Ascending aorta (tissue), 2 donors: ENCODE measurements at places on chromosomes 4 and X. TPM values are rescaled to one million over a fixed set of nuclear protein-coding genes. Genes with fewer than 3 reads are reported as not detected.

DNA sequence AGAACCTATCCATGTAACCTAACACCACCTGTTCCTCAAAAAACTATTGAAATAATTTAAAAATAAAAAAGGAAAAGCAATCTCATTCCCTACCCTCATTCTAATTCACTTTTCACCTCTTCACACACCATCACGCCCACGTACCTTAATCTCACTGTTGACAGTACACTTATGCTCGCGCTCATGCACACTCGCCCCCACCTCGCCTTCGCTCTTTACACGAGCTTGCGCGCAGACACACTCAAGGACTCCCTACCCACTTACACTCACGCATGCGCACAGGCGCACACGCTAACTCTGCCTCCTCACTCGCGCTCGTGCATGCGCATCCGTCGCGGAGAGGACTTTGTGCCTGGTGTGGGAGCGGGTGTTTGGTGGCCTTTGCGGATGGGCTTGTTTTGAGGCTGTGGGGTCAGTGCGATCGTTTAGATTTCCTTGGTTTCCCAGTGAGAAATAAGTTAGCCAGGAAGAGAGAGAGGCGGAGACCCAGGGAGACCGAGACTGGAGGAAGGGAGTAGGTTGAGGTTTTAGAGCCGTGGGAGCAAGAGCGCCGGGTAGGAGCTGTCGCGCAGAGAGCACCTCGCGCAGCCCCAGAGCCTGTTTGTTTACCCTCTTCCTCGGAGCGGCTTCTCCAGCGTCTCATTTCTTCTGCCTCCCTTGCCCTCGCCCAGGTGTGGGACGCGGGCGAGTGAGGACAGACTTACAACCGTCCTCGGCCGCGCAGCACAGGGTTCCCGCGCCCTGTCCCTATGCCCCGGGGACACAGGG lies 8.1 kb upstream of the GSX2 start:
- peak; percentile 88 for DNase-seq

GRCh38 chr4:183522821-183523220 lies 18.0 kb downstream of the ING2 start:
- no peak for DNase-seq

- DNase-seq = no peak
These were observed 26.1 kb downstream of the TRPC5 start for GRCh38 chrX:112056476-112056875.

GRCh38 chrX:49176421-49177326 lies 5.0 kb downstream of the PLP2 start:
- DNase-seq = no peak

GRCh38 chr4:5158825-5159224 lies 107.5 kb downstream of the STK32B start:
- DNase-seq = no peak

- no peak for DNase-seq
These were observed 92.6 kb downstream of the CCSER1 start for GRCh38 chr4:90219822-90220221.

GRCh38 chr4:85707611-85708010 lies 232.7 kb downstream of the ARHGAP24 start:
- DNase-seq = no peak

- no peak for DNase-seq
These were observed 69.2 kb downstream of the HEPH start for GRCh38 chrX:66233209-66233608.

DNA sequence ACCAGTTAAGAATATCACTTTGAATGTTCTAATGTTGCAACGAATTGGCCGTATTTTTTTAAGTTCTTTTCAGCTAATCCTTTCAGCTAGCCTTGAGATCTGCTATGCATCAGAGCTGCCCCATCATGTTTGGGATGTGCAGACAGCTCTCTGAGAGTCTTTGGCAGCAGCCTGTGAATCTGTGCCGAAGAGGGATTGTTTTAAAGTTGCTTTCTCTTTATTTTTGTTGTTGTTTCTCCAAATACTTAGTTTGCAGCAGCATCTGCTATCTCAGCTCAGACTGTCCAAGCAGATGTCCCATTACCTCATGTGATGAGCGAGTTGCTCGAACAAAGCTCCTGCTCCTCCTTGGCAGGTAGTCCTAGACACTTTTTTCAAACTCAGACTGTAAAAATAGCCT lies 1002.5 kb upstream of the INTU start:
- no peak for DNase-seq

GRCh38 chrX:80876877-80877276 lies 67.2 kb upstream of the BRWD3 start:
- DNase-seq = no peak

- DNase-seq = no peak
These were observed 584.3 kb upstream of the SMIM31 start for GRCh38 chr4:164169591-164169990.

DNA sequence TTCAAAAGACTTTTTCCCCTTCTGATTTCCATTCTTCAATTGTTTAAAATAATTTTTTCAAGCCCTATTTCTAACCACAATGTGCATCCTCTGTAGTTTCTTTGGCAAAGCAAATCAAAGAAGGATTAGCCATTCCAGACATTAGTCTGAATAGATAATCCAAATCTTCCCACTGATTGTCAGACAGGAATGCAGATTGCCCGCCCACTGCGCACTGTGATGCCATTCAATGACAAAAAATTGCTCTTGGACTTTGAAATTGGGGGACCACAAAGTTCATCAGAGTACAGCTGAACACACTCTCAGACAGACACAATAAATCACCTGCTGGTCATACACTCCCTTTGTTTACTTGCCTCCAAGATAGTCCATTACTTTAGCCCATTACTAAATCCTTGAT lies 216.5 kb upstream of the DKK2 start:
- no peak for DNase-seq

DNA sequence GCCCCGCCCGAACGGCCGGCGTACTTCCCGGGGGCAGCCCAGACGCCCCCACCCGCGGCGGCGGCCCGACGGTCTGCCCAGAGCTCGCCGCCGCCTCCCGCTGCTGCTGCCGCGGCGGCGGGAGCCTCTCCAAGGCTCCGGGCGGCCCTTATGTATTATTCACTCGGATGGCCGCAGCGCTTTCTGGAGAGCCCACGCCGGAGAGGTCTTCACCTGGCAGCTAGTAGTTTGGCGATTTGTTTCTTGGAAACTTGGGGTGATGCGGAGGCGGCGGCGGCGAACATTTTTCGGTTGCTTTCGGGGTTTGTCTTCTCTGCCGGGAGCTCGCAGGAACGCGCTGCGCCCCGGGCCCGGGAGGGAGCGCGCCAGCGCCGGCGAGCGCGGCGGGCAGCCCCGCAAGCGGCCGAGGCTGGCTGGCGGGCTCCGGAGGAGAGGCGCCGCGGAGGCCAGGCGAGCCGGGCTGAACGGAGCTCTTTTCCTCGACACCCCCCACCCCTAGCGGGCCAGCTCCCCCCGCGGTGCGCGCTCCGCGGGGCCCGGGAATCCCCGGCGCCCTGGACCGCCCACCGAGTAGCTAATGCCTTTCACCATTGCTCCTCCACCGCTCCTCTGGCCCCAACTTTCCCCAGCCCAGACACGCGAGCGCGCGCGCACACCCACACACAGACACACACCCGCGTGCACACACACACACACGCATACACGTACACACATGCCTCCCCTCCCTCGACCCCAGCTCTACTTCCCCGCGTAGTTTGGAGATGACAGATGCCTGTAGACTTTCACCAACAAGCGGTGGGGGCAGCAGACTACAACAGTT lies 113.5 kb downstream of the DHX15 start:
- no peak for DNase-seq

DNA sequence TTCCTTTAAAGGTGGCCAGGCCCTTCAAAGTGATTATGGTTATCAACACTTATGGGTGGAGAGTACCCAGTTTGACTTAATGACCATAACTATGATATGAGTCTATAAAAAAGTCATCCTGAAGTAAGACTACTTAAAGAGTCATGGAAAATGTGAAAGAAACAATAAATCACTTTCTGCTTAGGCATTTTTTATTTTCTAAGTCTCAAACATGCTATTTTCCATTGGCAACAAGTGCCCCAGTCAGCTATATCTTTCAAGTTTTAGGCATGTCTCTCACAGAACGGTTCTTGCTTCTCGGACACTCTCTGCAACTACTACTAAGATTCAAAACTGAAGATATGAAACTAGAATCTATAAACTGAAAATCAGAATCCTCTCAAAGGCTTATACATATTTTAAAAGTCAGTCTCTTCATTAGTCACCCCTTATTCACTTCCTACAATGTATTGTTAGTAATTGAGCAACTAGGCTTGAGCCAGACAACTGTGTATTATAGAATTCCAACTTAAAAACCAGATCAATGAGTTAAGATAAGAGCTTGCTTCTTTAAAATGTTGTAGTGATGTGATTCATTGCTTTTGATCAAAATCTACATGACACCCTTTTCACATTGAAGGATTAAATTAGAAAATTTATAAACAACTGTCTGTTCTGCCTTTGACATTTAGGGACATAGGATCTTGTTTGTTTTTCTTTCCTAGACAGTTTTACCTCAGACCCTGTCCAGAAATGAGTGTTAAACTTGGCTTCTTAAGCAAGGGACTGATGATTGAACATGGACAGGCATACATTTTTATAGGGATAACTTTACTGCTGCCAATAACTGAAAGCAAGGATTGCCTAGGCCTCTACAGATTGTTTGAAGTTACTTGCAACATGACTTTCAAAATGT lies 2.9 kb downstream of the ANTXR2 start:
- DNase-seq = no peak

The SASH3 gene
- total RNA-seq = 31.0 TPM

The TBX22 gene
- total RNA-seq = not detected

The PLAC1 gene
- not detected for total RNA-seq

The KIT gene
- total RNA-seq = not detected

- DNase-seq = no peak
These were observed 622.7 kb downstream of the PCDH18 start for GRCh38 chr4:136909626-136910025.

The NDNF gene
- 1.9 TPM for total RNA-seq

DNA sequence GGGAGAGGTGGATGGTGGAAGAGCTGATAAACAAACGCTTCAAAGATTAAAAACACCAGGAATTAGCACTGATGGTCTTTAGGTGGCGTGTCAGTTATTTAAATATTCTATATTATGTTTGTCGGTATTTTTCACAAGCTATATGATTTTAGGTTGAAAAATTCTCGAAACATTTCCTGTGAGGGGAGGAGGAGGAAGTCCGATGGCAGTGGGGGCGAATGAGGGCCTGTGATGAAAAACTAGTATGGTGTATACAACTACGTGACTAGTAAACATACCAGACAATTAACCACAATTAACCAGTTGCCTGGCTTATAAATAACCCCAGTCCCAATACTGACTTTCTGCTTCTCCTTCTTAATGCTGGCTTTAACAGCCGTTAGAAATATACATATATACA lies 595 bp upstream of the NAP1L2 start:
- no peak for DNase-seq

- DNase-seq = no peak
These were observed 134.4 kb upstream of the BMPR1B start for GRCh38 chr4:94623126-94623911.

DNA sequence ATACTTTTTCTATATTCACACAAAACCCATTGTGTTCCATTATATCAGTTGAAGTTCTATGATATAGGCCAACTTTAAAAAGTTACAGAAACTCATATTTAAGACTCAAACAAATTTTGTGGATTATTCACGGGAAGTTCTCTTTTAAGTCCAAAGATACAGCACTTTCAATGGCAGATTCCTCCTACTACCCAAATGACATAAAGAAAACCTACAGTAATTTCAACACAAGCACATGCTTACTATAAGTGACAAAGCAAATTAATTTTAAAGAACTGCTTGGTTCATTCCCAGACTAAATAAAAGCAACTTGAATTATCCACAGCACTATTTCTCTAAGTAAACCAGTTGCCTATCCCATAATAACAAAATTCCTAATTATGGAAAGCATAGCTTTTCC lies 4.1 kb downstream of the PPA2 start:
- no peak for DNase-seq

GRCh38 chrX:23782863-23783588 lies at the start of gene SAT1:
Gene SAT1 (plus strand): TSS chrX:23783173. CDS start chrX:23783352, 179 bp downstream.
- DNase-seq = peak; percentile 84

- no peak for DNase-seq
These were observed 202.2 kb upstream of the GPRIN3 start for GRCh38 chr4:89509708-89510281.

DNA sequence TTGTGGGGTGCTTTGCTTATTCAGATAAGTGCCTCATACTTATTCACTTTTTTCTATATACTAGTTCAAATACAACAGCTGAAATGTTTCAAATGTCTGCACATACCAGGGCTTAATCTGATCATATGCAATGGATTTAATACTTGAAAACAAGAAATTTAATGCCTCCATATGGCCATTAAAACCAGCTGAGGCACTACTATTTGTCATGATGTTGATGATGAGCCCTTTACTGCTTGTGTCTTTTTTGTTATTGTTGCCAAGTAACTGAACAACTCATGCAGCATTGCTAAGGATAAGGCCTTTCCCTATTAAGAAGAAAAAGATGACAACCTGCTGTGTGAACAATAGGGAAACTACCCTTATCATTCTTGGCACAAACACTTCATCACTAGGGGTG lies 52.5 kb downstream of the MAGEB10 start:
- DNase-seq = no peak
